ENCODE measurements at places on chromosomes 6 and 20.
A peak's percentile ranks its signal among the peaks of the same experiment; 100 is the strongest.

DNA sequence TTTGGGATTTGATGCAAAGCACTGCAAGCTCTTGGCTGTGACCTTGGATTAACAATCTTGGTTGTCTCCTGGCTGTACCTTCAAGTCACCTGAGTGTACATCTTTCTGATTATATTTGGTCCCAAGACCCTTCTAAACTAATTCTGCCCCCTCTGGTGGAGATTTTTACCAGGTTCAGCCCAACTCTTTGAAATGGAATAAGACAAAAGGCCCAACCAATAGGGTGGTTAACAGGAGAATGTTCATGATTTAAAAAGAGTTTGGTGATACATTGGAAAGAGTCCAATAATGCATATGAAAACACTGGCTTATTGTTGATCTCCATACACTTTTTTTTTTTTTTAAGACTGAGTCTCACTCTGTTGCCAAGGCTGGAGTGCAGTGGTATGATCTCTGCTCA is 77.5 kb upstream of the CD83 start:
- no peak for ATAC-seq

- ATAC-seq = peak; percentile 40
Measured at GRCh38 chr20:3172933-3173609, at the start of gene LZTS3. LZTS3 (minus strand) TSS chr20:3173549; CDS start chr20:3167163, 6,386 bp downstream.

DNA sequence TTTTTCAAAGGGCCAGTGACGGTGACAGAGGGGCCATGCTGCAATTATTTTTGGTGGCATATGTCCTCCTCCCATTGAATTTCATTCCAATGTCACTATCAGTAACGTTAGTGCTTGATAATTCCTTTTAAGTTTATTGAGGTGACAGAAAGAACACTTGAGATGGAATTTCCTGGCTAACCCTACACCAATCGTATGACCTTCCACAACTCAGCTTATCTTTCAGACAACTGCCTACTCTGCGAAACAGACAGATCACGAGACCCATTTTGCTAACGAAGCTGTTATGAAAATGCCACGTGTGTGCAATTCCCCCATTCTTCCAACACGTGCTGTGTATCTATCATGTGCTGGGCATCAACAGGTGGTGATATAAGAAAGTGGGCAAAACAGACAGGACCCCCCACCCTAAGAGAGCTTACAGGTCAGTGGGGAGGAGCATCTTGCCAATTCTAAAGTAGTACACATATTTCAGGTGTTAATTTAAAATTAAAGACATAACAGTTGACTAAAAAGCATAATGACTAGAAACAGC is 113.0 kb downstream of the IRF4 start:
- ATAC-seq = no peak

DNA sequence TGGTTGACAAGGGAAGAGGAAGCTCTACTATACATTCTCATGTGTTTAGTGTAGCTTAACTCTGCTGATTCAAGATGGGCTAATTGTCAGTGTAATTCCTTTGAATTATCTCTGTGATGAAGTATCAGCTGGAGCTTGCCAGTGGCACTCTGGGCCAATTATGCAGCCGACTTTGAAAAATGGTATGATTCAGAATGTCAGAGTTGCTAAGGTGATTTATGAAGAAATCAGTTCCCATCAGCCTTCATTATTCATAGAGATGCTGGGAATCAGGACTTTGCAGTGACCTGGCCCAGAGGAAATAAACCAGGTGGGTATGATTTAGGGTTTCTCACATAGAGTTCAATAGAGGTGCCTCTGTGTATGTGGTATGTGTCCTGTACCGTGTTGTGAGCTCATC is 33.4 kb downstream of the KCNS1 start:
- peak; percentile 61 for ATAC-seq

DNA sequence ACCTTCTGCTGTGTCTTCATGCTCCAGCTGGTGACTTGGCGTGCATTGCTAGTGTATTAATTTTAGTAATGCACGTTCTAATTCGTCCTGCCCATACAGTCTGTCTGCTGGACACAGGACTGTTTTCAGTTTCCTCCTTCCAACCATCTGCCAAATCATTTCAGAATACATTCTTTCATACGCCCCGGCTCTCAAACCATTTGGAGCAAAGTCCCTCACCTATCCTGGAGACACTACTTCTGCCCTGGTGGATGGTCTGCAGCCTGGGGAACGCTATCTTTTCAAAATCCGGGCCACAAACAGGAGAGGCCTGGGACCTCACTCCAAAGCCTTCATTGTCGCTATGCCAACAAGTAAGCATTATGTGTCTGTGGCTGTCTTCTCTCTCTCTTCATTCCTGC is 60.5 kb downstream of the FNDC1 start:
- ATAC-seq = no peak

DNA sequence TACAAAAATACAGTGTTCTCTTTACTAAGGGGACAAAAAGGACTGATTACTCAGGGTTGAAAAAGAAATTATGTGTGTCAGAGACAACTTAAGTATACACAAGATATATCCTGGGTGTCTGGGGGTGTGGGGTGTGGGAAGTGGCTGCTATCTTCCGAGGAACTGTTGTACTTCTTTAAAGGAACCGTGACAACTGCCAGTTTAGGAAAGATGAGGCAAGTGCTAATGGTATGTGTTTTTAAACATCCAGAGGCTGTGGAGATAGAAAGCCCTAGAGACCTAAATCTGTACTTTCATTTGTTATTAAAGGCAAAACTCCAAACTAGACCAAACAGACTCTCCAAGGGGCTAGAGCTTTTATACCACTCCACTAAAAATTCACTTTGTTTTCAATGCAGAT is 95.6 kb downstream of the SNAP25 start:
- ATAC-seq = no peak

- peak; percentile 92 for ATAC-seq
Measured at GRCh38 chr6:160974304-160974771, 17.2 kb upstream of the MAP3K4 start.

DNA sequence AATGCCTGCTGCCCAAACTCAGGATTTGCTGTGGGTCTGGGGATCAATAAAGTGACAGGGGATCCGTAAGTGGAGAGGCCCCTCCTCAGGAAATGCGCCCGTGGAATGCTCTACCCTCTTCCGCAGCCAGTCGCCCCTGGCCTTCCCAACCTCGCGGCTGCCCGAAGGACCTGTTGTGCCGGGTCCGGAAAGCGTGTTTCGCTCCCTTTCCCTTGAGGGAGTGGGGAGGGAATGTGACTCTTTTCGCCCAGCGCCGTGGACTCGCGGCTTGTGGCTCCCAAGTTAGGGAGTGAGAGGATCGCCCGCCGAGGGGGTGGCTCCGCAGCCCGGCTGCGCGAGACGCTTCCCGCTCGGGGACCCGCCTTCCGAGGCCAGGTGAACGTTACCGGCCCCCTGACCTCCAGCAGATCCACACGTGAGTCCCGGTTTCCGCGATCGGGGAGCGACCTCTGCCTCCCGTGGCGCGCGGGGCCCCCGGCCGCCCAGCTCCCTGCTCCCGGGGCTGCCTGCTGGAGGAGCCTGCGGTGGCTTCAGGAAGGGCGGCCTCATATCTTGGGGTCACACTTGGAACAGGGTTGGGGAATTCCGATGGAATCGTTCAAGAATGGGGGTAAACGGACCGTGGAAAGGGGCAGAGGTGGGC is 666 bp downstream of the TPD52L1 start:
- ATAC-seq = peak; percentile 36

DNA sequence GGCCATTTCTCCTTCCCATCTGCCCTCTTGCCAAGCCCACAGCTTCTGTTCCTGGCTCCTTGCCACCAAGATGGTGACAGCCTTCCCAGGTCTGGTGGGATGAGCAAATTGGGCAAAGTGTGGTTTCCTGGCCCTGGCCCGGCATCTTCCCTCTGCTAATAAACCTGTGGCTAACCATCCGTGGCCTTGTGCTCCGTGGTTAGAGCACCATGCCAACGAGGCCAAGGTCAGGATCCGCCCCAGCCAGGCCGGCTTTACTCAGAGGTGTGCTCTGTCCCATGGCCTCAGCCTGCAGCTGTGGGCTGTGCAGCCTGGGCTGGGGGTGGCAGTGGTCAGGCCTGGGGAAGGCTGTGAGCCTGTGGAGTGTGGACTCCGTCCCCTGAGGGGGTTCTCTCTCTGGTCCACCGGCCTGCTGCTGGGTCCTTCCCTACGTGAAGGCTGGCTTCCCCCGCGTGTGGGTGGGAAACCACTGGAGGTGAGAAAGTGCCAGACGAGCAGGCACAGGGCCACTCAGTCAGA is 117.4 kb downstream of the VEGFA start:
- ATAC-seq = no peak

DNA sequence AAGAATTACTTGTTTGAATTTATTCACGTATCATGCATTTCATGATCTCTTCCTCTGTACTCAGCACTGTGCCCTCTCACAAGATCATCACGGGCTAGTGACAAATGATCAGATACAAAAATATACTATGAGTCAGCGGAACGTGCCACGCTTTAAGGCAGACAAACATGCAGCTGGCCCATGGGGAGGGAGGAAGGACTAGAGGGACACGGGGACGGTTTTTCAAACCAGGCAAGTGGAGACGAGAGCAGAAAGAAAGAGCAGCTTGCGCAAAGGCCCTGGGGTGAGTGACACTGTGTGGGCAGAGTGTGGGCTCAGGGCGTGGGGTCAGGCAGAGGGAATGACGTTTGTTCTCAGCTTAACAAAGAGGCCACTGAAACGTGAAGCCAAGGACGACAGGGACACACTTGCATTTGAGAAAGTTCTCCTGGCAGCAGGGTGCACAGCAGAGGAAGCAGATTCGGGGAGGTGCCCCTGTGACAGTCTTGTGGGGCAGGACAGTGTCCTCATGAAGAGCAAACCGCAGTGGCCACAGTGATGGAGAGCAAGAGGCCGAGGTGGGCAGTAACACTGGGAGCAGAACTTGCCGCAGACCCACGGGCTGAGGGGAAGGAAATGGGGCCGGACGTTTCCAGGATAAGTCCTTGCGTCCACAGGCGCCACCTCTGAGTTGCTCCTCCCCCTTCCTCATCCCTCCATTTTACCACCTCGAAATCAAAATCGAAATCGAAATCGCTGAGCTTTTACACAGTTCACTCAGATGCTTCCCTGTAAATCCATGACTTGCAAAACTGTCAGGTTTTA is 6.9 kb upstream of the RPS6KA2 start:
- ATAC-seq = peak; percentile 34

DNA sequence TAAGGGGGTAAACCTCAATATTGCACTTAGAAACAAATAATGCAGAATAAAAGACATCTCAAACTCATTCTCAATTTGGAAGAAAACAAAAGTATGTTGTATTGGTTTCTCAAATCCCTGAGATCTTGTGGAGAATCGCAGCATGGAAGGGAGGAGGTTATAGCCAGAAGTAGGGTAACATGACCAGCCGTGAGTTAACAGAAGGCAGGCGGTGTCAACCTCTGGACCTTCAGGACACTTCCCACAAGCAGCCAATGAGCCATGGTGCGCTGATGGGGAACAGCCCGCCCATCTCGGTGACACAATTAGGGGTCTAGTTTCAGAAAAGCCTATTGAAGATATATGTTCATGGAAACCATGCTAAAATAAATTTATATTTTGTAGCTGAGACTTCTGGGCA is 98.4 kb downstream of the ALDH8A1 start:
- ATAC-seq = no peak

- no peak for ATAC-seq
Measured at GRCh38 chr6:169022079-169022478, 231.6 kb downstream of the THBS2 start.

DNA sequence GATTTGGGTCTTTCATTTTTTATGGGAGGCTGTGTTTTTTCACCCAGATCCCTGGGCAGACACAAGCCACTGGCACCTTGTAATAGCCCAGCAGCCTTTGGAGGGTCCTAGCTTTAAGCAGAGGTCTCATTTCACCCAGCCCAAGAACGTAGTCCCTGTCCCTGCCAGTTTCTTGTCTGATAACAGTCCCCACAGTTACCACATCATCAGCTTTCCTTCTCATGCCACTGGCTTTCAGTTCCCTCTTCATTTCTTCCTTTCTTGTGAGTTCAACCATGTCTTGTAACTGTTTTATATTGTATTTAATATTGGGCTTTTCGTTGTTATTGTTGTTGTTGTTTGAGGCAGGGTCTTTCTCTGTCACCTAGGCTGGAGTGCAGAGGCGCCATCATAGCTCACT is 10.6 kb downstream of the PNPLA1 start:
- ATAC-seq = no peak

DNA sequence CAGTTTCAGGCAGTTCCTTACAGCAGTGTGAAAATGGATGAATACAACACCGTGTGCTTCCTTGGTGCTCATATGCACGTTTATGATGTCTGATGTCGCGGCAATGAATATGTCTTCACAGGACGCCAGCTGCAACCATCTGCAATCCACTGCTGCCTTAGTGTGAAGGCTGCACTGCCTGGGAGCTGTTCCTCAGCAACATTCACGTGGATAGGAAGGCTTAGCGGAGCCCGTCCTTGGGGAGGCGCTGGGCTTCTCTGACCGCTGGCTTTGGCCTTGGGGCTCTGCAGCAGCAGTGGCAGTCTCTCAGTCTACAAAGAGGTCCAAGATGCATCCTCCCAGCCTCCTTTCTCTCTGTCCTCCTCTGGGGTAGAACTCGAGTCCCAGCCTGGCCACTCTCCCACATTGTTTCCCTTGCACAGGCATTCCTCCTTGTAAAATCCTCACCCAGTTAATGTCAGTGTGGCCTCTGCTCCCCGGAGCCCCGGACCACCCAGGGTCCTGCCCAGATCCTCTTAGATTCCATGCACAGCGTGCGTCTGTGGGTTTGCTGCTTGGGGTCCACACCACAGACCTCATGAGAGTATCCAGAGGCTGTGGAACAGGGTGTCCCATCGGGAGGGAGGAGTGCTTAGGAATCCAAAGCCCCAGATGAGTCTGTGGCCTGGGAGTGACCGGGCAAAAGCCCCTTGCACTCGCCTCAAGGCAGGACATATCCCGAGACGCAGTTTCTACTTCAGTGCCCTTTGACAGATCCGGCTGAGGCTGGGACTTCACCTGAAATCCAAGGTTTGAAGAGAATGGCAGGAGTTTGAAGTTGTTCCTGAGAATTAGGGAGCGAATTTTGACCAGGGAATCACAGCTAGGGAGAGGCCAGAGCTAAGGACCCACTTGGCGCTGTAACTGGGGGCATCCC is 181.3 kb downstream of the THBS2 start:
- no peak for ATAC-seq

DNA sequence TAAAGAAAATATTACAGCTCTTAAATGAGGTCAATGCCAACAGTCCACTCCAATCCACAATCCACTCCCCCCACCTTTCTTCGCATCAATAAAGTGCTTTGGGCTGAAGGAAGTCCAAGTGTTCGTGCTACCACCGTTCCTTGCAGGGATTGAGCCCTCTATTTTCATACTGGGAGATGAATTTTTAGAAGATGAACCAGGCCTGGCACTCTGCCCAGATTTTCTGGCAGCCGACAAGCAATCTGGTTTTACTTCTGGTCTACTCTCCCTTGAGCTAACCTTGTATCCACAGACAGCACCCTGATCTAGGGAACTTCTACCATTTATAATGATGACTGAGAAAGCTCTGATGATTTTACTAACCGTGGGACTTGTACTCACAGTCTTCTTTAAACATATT is 72.3 kb downstream of the BTBD9 start:
- peak; percentile 94 for ATAC-seq

GRCh38 chr6:130407032-130407431 is 41.2 kb downstream of the TMEM200A start:
- peak; percentile 57 for ATAC-seq

DNA sequence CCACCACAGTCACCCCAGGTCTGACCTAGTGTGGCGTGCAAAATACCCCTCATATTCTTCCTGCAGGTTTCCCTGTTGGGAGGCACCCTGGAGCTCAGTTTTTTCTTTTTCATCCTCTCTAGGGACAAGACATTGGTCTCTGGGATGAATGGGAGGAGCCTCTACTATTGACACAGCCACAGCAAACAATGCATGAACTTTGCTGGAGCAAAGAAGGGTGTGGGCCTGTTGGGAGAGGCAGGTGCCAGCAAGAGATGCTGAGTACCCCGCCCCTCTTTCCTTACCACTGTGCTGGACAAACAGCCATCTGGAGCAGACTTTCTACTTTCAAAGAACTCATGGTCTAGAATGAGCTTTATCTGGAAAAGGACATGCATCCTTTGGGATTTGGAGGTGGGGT is 10.1 kb downstream of the TGM3 start:
- no peak for ATAC-seq
